Psoas muscle (tissue), 8 donors: ENCODE measurements at places on chromosomes 6 and 20.
A peak's percentile ranks its signal among the peaks of the same experiment; 100 is the strongest.

DNA sequence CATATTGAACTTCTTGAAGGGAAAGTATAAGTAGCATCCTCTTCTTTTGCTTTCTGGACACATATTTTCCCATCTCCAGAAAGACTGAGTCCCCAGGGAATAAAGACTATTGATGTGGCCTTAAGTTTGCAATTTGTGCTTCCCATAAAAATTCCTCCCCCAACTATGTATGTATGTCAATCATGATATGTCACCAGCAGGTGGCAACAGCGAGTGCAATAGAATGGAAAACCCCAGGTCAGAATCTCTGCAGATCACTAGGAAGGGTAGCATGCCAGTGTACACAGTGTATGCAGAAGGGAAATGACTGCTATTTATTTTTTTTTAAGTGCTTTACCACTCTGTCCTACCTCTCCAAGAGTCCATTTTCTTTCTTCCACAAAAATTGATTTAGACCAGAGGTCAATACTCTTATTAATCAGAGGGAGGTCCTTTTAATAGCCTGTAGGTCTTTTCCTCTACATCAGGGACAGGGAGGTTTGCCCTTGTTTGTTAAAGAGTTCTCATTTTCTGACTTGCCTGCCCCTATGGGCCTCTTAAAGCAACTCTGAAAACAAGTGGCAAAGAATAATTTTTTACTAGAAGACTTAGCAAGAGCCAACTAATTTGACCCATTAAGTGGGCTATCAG, 61.4 kb downstream of the BMP2 start:
- DNase-seq = peak; percentile 55

- no peak for DNase-seq
Measured at GRCh38 chr6:33905071-33905609, 101.3 kb upstream of the MLN start.

GRCh38 chr6:136014454-136015437, 163.2 kb downstream of the PDE7B start:
- DNase-seq = no peak

DNA sequence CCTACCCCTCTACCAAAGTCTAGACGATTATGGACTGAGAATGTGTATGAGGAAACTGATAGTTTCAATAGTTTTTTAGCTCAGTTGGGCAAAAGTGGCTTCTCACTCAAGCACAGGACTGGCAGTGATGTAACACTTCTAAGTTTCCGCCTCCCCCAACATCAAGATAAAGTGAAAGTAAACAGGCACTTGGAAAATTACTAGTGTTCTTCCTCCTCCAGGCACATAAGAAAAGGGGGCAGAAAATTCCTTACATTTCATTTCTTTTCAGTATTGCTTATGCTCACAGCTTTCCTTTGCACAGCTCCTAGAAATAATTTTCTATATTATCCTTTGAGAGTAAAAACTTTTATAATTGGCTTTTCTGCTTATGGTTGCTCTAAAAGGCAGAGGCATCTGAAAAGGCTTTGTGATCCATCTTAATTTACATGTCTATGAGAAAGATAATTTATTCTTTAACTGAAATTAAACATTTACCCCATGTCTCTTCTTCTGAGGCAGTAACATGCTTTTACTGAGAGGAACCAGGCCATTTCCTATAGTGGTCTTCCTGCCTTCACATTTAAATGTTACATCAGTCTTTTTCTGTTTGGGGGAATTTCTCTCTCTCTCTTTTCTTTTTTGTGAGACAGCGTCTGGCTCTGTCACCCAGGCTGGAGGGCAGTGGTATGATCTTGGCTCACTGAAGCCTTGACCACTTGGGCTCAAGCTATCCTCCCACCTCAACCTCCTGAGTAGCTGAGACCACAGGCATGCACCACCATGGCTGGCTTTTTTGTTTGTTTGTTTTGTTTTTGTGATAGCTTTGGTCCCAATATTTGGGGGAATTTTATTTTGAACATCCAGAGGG, 65.0 kb upstream of the EEF1A1 start:
- DNase-seq = no peak
